Activated CD8-positive, alpha-beta T cell treated with anti-CD3 and anti-CD28 coated beads, Interleukin-2, amount 10 ng/mL, durations not matched to agents 7 days and 5 days (primary cell): ENCODE measurements at places on chromosomes 6 and 20. TPM values are rescaled to one million over a fixed set of nuclear protein-coding genes. Genes with fewer than 3 reads are reported as not detected.
A peak's percentile ranks its signal among the peaks of the same experiment; 100 is the strongest.

The AVP gene
- total RNA-seq = not detected

The SUN5 gene
- not detected for total RNA-seq

The EPPIN gene
- total RNA-seq = not detected

The FHL5 gene
- not detected for total RNA-seq

The GCNT2 gene
- 4.8 TPM for total RNA-seq

The TCF21 gene
- not detected for total RNA-seq

The KHDC1L gene
- total RNA-seq = not detected

The C6orf52 gene
- total RNA-seq = 2.3 TPM

The TP53TG5 gene
- not detected for total RNA-seq

DNA sequence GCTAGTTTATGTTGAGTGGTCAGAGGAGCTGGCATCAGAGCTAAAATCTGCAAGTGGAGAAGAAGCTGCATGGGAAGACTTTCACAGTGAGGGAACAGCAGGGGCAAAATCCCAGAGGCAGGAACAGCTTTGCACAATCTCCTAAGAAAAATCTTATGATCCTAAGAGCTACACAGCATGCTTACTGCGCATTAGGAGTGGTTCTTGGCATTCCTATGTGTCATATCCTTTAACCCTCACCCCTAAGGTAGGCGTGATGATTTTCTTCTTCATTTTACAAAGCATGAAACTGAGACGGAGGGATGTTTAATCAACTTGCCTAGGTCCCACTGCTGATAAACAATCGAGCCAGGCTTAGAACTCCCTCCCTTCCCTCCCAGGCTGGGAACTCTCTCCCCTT is 313.6 kb upstream of the SULF2 start:
- no peaks in the 10 kb centered on the region for H3K36me3 ChIP-seq
- H3K27ac ChIP-seq = no peak overlapping the region
- H3K4me1 ChIP-seq = no peaks in the 10 kb centered on the region
- no peak overlapping the region for H3K4me3 ChIP-seq
- H3K27me3 ChIP-seq = no peaks in the 10 kb centered on the region
- no peak for DNase-seq

- H3K4me3 ChIP-seq = no peak overlapping the region
- H3K36me3 ChIP-seq = no peaks in the 10 kb centered on the region
- no peak overlapping the region for H3K27ac ChIP-seq
Observed at GRCh38 chr6:17054647-17055046, 47.2 kb upstream of the STMND1 start.

GRCh38 chr20:11451793-11452291 is 465.9 kb upstream of the BTBD3 start:
- no peaks in the 10 kb centered on the region for H3K27me3 ChIP-seq
- H3K4me3 ChIP-seq = no peak overlapping the region
- no peaks in the 10 kb centered on the region for H3K36me3 ChIP-seq
- H3K27ac ChIP-seq = no peak overlapping the region
- DNase-seq = no peak

DNA sequence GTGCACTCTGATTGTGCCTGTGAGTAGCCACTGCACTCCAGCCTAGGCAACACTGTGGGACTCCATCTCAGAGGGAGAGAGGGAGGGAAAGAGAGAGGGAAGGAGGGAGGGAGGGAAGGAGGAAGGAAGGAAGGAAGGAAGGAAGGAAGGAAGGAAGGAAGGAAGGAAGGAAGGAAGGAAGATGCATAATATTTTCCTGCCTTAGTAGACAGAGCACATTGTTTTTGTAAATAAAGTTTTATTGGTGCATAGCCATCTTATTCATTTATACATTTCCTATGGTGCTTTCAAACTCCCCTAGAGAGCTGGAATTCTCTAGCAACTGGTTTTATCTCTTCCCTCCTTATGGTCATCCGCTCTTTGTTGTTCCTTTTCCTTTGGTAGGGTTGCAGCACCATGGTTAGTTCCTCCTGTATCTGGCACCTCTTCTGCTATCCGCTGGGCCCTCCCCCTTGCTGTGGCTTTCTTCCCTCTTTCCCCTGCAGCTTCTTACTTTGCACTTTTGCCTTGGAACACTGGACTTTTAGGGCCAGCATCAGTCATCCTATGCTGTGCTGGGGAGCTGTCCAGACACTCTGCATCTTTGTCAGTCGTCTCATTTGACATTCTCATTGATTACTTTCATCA is 20.2 kb downstream of the GPR6 start:
- H3K4me1 ChIP-seq = no peaks in the 10 kb centered on the region
- H3K36me3 ChIP-seq = no peaks in the 10 kb centered on the region
- peaks cover 30% of the 10 kb centered on the region for H3K27me3 ChIP-seq
- no peak overlapping the region for H3K27ac ChIP-seq
- no peak overlapping the region for H3K4me3 ChIP-seq

DNA sequence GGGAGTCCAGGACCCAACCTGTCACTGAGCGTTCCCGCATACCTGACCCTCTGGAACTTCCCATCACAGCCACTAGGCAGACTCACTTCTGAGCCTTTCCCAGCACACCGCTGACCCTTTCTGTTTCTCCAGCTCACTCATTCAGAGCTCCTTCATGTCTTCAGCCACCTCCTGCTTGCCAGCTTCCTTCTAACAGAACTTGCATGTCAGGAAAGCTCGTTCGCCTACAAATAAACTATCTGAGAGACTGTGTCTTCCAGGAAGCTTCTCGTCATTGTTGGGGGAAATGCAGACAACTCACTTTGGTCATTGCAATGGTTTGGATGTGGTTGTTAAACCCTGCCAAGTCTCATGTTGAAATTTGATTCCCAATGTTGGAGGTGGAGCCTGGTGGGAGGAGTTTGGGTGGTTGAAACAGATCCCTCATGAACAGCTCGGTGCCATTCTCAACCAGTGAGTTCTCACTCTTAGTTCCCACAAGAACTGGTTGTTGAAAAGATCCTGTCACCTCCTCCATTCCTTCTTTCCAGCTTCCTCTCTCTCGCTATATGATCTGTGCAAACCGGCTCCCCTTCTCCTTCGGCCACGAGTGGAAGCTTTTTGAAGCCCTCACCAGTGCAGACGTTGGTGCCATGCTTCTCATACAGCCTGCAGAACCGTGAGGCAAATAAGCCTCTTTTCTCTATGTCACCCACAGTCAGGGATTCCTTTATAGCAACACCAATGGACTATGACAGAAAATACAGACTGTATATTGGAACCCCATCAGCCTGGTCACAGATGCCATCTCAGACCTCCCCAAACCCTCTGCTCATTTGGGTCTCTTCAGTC is 1.4 kb upstream of the MUC21 start:
- peaks cover 41% of the 10 kb centered on the region for H3K27me3 ChIP-seq
- H3K4me1 ChIP-seq = peaks cover 11% of the 10 kb centered on the region
- no peaks in the 10 kb centered on the region for H3K36me3 ChIP-seq
- no peak for DNase-seq
- no peak overlapping the region for H3K27ac ChIP-seq

GRCh38 chr6:20137240-20137639 is 75.0 kb downstream of the MBOAT1 start:
- H3K4me3 ChIP-seq = no peak overlapping the region
- no peak for DNase-seq
- H3K27me3 ChIP-seq = no peaks in the 10 kb centered on the region
- no peaks in the 10 kb centered on the region for H3K4me1 ChIP-seq
- H3K27ac ChIP-seq = no peak overlapping the region

DNA sequence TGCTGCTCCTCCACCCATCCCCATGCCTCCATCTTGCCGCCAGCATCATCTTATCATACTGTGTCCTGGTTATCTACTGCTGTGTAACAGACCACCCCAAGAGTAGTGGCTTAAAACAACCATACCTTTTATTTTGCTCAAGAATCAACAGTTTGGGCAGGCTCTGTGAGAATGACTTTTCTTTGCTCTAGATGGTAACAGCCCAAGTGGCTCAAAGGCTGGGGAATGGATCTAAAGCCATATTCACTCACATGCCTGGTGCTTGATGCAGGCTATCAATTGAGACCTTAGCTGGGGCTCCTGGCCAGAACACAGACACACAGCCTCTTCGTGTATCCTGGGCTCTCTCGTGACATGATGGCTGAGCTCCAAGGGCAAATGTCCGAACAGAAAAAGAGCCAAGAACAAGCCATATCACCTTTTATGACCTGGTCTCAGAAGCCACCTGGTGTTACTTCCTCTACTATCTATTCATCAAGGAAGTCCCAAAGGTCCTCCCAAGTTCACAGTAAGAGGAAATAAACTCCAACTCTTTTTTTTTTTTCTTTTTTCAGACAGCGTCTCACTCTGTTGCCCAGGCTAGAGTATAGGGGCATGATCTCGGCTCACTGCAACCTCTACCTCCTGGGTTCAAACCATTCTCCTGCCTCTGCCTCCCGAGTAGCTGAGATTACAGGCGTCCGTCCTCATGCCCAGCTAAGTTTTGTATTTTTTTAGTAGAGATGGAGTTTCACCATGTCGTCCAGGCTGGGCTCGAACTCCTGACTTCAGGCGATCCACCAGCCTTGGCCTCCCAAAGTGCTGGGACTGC is 159.3 kb upstream of the JARID2 start:
- H3K27ac ChIP-seq = no peak overlapping the region
- no peaks in the 10 kb centered on the region for H3K36me3 ChIP-seq
- no peak overlapping the region for H3K4me3 ChIP-seq
- DNase-seq = no peak

DNA sequence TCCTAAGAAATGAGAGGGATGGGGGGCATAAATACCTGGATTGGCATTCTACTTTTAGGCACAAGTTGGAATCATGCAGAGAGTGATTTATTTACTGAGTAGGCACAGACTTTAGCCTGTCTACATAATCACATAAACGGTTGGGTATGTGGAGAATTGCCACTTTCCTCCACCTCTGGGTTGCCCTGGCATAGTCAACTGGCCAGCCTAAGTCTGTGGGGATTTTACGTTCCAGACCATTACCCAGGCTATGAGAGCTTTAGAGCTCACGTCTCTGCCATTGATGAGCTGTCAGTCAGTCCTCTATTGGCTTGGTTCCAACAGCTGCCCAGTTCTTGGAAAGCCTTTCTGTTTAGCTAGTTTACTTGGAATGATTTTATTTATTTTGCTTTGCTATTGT is 5.0 kb upstream of the BHLHE23 start:
- peaks cover 55% of the 10 kb centered on the region for H3K27me3 ChIP-seq
- DNase-seq = no peak
- no peak overlapping the region for H3K4me3 ChIP-seq
- peaks cover 25% of the 10 kb centered on the region for H3K4me1 ChIP-seq

DNA sequence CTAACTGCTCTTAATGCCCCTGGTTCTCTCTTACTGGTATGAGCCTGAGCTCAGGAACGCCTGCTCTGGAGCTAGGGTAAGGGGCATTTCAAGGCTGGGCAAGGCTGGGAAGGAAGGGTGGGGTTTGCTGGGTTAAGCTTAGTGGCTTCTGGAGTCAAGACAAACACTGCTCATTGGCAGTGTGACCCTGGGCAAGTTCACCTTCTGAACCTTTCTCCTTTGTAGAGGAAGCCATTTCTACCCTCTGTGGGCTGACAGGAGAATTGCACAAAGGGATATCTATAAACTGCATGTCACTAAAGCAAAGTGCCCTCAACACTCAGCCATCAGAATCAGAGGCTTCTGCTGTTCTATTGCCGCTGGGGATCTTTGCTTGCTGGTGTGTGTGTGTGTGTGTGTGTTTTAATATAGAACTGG is 20.3 kb upstream of the LRRN4 start:
- no peaks in the 10 kb centered on the region for H3K4me1 ChIP-seq
- H3K36me3 ChIP-seq = no peaks in the 10 kb centered on the region
- H3K27ac ChIP-seq = no peak overlapping the region
- H3K4me3 ChIP-seq = no peak overlapping the region

DNA sequence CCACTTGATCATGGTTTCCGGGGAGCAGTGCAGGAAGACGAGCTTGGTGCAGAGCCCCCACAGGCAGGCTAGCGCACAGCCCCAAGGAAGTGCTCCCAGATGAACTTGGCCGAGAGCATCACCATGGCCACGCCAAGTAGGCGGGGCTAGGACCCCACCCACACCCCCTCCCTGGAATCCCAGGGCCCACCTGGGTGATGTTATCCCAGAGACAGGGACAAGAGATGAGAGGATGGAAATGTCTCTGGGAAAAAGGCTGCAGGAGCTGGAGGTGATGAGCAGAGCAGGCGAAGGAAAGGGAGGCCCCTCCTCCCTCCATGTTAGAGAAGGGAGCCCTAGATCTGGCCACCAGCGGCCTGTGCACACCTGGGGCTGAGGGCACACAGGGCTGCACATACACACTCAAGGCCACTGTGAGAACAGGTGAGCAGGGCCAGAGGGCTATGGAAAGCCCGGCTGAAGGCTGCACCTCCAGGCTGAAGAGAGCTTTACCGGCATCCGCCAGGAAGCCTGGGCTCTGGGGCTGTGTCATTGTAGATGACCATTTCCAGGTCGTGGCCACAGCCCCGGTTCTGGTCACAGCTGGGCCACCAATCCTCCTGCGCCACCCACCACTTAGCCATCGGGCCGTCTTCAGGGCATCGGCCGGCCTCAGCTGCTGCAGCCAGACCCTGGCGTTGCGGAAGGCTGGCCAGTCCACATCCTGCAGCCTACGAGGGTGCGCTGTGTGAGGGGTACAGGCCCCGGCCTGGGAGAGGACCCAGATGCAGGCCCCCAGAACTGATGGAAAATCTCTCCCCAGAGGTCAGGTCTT is 24.9 kb downstream of the NPEPL1 start:
- no peak overlapping the region for H3K4me3 ChIP-seq
- DNase-seq = peak; percentile 17
- no peaks in the 10 kb centered on the region for H3K4me1 ChIP-seq
- peaks cover 11% of the 10 kb centered on the region for H3K27me3 ChIP-seq
- H3K36me3 ChIP-seq = no peaks in the 10 kb centered on the region

DNA sequence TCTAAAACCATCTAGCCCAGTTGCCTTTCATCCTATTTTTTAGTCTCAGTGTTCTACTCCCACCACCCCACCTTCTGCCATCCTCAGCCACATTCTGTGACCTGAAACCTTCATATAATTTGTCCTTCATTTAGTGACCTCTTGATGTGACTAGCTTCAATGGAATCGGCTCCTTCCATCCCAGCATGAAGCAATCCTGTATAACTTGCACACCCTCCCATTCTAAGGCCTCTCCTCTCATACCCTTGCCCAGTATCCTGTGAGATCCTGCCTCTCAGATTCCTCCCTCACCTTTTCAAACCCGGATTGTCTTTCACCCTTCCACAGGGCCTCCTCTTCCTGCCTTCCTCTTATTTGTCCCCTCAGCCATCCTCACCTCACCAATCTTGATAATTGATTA is 3.1 kb downstream of the ZNF76 start:
- no peak overlapping the region for H3K4me3 ChIP-seq
- H3K4me1 ChIP-seq = peaks cover 40% of the 10 kb centered on the region
- DNase-seq = no peak
- H3K36me3 ChIP-seq = peaks cover 4% of the 10 kb centered on the region
- H3K27ac ChIP-seq = no peak overlapping the region

DNA sequence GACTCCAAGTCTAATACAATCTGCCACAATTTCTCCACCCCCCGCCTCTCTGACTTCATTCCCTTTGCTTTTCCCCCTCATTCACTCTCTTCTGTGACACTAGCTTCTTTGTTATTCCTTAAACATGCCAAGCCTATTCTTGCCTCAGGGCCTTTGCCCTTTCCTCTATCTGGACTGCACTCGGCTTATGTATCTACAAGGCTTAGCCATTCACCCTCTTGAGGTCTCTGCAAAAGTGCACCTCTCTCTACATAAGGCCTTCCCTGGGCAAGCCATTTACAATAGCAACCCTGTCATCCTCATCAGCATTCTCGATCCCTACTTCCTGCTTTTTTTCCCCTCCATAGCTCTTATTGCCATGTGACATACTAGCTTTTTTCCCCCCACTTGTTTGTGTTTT is 168.9 kb downstream of the PDSS2 start:
- H3K36me3 ChIP-seq = no peaks in the 10 kb centered on the region
- no peak overlapping the region for H3K27ac ChIP-seq
- H3K27me3 ChIP-seq = no peaks in the 10 kb centered on the region
- DNase-seq = no peak
- H3K4me3 ChIP-seq = no peak overlapping the region
- H3K4me1 ChIP-seq = no peaks in the 10 kb centered on the region

GRCh38 chr6:139979021-139979725 is 604.7 kb upstream of the CITED2 start:
- H3K27me3 ChIP-seq = no peaks in the 10 kb centered on the region
- no peaks in the 10 kb centered on the region for H3K36me3 ChIP-seq
- H3K4me1 ChIP-seq = no peaks in the 10 kb centered on the region
- no peak overlapping the region for H3K4me3 ChIP-seq
- H3K27ac ChIP-seq = no peak overlapping the region
